ENCODE measurements at places on chromosomes 1 and 21.

GRCh38 chr1:180112984-180113647 lies 41.6 kb upstream of the QSOX1 start:
- no peak for DNase-seq

DNA sequence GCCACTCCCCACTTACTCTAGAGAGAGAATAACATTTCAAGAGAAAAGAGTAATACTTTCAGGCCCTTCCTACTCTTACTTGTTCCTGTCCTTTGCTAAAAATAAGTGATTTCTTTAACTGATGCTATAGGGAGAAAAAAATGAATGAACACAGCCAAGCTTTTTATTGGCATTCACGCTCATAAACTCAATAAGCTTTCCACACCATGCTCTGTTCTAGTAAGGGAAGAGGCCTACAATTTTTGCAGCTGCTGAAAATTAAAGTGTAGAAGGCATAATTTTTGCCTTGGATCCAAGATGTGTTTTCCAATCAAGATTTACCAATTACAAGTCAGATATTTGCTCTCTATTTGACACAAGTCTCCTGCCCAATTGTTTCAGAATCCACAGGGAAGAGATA lies 188.1 kb upstream of the RGS18 start:
- DNase-seq, result no peak

DNA sequence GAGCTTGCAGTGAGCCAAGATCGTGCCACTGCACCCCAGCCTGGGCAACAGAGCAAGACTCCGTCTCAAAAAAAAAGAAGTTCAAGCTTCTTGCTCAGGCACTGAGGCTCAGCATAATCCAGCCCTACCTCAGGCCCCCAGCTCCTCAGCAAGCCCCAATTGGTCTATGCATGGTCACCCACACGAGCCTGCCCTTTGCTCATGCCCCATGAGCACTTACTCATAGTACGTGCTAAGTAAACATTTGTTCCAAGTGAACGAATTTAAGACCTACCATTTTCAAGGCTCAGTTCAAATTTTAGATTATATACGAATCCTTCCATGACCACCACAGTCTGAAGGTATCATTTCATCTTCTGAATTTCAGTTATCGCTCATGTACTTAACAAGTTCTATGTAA lies 4.3 kb downstream of the PDZK1 start:
- DNase-seq, result no peak

GRCh38 chr1:225888289-225888897 lies 553 bp downstream of the LEFTY1 start:
- no peak for DNase-seq

DNA sequence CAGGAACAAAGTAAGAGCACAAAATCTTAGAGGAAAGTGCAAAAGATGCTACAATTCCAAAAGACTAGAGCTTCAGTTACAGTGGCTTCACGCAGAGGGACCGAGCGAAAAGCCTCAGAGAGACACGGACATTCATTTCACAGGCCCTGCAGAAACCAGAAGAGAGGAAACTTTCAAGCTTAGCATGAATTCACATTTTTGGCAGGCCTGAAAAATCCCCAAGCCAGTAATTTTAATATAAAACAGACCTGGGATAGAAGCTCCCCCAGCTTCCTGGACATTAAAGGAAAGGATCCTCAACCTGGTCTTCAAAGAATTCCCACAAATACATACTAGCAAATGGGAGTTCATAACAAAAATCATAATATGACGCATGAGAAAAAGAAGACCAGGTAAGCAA lies 66.2 kb downstream of the HSF2BP start:
- DNase-seq, result no peak

- peak; percentile 83 for DNase-seq
These were observed 30.9 kb upstream of the CACYBP start for GRCh38 chr1:174968750-174969244.

DNA sequence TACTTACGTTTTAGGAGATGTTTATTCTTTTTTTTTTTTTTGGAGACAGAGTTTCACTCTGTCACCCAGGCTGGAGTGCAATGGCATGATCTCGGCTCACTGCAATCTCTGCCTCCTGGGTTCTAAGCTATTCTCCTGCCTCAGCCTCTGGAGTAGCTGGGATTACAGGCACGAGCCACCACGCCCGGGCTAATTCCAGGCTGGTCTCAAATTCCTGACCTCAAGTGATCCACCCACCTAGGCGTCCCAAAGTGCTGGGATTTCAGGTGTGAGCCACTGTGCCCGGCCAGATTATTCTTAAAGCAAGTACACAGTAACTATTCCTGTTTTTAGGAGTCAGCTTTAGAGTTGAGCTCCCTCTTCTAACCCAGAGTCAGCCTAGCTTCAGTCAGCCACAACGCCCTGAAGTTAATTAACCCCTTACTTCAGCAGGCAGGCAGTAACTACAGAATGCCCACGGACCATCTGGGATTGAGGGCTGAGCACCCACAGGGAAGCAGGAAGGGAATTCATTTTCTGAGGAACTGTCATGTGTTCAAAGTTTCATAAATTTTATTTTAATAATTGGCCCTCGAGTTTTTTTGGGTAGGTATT lies 5.3 kb upstream of the ID3 start:
- DNase-seq, result no peak

DNA sequence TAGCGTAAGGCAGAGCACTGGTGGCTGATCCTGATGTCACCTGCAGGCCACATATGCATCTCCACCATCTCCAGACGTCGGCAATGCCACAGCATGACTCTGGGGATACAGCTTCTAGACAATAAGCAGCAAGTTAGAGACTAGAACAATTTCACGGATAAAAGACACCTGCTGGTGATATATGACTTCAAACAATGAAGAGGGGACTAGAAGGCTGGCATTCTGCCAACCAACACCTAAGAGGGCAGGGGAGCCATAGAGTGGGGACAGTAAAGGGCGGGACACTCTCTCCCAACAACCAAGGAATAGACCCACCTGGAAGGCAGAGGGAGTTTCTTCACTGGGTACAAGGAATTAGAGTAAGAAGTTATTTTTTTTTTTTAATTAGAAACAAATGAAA lies 126.7 kb downstream of the SIM2 start:
- DNase-seq, result no peak

GRCh38 chr1:23594927-23595353 lies 35.6 kb upstream of the ID3 start:
- no peak for DNase-seq

DNA sequence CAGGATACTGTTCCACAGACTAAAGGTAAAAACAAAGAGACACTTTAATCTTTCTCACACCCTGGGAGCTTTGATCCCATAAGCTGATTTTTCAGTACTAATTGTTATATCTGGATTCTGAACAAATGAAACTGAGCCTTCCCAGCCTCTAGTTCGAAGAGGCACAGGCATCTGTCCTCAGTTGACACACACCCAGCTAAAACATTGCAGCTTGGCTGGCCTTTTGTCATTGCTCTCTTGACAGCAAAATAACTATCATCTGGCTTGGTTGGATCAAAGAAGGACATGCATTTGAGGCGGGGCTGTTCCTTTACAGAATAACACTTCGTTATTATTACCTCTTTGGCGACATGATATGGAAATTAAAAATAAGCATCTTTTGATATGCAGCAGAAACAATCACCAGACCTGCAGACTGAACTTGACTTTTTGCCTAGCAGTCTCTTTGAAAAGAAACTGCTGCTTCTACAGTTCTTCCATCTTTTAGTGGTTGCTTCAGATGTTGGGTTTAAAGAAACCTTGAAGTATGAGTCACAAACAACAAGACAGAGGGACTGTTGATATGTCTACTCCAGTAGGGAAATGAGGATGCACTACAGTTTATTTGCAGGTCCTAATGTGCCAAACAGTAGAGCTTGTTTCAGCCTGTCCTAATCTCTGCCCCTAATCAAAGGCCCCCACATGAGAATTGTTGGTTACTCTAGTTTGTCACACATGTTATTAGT lies 166.5 kb downstream of the TPR start:
- DNase-seq, result no peak

DNA sequence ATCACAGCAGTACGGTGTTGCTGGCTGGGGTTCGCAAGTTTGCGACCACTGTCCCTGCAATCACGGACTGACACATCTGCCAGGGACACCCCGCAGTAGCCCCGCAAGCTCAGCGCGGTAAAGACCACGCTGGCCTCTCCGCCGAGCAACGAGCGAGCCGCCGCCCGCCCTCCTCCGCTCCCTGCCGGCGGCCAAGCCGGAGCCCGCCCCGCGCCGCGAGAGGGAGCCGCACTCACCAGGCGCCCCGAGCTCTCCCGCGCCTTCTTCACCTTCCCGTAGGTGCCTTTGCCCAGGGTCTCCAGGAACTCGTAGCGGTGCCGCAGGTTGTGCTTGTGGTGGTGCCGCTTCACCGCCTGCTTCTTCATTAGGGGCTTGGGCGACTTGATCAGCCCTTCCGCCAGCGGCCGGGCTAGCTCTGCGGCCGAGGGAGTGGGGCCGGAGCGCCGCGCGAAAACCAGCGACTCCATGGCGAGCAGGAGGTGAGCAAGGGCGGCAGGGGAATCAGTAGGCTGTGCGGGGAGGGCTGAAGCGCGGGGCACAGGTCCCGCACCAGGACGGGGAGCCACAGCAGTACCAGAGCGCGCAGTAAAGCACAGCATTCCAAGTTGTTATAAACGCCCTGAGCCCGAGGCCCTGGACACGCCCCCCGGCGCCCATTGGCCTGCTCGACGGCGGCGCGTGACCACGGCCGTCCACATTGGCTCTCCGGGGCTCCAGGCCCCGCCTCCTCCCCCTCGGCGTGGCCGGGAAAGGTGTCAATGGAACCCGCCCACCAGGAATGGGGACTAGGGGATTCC lies at the start of gene NUAK2:
Gene NUAK2, minus strand, starts transcription at position 584 of the 797 bp plus-strand sequence. Its CDS starts 117 bp downstream, at position 467.
- peak; percentile 64 for DNase-seq

DNA sequence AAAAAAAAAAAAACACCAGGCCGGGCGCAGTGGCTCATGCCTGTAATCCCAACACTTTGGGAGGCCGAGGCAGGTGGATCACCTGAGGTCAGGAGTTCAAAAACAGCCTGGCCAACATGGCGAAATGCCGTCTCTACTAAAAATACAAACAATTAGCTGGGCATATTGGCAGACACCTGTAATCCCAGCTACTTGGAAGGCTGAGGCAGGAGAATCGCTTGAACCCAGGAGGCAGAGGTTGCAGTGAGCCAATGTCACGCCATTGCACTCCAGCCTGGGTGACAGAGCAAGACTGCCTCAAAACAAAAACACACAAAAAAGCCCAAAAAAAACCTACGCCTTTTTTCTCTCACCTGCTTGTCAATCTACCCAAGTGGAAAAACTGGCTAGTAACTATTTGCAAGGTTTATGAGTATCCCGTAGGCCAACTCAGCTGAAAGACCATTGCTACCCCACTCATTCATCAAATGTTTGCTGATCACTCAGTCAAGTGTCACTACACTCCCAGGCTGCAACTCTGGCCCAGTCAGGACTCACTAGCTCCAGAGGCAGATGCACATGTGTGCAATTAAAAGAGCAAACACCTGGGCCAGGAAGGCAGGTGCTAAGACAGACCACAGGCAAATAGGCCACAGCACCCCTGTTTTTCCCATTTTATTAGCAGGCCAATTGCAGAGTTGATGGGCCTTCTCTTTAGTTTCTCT lies 2.0 kb downstream of the CSRP1 start:
- DNase-seq, result no peak

GRCh38 chr1:75539230-75540116 lies 71.4 kb downstream of the SLC44A5 start:
- DNase-seq, result no peak

GRCh38 chr1:54857746-54858561 lies 29.0 kb downstream of the DHCR24 start:
- DNase-seq, result no peak

- DNase-seq, result no peak
These were observed 70.8 kb downstream of the SMYD2 start for GRCh38 chr1:214351551-214352277.

GRCh38 chr21:33901412-33902288 lies 14.0 kb downstream of the ATP5PO start:
- no peak for DNase-seq

- no peak for DNase-seq
These were observed 26.1 kb downstream of the PTPRF start for GRCh38 chr1:43556782-43557181.

GRCh38 chr1:65343286-65343685 lies 33.9 kb downstream of the DNAJC6 start:
- no peak for DNase-seq

GRCh38 chr1:9728451-9729295 lies 77.1 kb downstream of the PIK3CD start:
- peak; percentile 77 for DNase-seq

DNA sequence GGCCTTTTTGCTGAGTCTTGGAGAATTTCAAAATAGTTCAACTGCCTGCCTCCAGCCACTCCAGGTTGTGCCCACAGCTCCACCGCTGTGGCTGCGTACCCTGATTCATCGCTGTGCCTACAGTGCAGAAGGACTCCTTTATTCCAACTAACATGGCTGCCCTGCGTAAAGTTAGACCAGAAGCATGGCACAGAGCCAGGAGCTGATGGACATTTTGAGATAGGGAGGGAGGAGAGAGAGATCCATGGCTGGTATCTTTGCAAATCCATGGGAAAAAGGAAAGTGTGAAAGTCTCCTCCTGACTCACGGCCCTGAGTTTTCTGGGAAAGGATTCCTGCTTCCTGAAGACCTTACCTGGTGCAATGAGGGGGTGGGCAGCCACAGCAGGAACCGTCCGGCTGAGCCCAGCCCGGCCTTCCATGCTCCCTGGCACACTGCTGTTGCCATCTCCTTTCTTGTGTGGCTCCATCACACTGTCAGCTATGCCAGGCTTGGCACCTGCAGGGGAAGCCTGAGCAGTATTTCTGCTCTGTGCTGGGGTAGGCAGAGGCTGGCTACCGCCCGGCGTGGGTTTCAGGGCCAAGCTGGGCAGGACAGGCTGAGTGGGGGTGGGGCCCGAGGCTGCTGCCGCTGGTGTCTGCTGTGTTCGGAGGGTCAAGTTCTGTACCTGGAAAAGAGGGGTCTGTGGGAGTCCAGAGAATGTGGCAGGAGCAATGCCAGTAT lies 46.0 kb upstream of the A3GALT2 start:
- DNase-seq, result no peak

DNA sequence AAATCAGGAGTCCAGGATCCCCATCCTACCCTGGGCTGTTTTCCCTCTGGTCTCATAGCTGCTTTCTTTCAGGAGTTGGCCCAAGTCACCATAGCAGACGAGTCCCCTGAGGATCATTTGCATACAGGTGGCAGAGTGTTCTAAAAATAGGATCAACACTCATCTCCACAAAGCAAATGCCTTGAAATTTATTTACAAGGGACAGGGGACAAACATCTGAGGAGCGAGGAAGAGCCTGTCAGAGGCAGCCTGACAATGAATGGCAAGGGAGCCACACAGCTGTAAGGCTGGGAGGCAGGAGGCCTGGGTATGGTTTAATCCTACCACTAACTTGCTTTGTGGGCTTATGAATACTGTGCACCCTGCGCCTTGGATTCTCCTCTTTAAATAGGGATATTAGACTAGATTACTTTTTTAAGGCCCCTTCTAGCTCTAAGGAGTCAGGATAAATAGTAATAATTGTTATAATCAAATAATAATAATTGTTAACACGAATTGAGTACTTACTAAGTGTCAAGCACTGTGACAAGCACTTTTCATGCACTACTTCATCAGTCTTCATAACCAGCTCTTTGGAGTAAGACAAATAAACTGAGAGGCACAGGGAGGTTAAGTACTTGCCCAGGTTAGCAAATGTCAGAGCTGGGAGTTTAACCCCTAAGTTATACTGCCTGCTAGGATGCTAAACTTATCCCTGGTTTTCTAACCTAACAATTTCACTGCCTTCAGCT lies 34.5 kb downstream of the RAB3B start:
- no peak for DNase-seq

All from activated CD4-positive, alpha-beta T cell treated with anti-CD3 and anti-CD28 coated beads, Interleukin-2, Interleukin-4, amounts not matched to agents 100 ng/mL and 50 ng/mL, durations not matched to agents 16 hours and 8 hours (primary cell).